ENCODE measurements at places on chromosomes 2 and 18.

DNA sequence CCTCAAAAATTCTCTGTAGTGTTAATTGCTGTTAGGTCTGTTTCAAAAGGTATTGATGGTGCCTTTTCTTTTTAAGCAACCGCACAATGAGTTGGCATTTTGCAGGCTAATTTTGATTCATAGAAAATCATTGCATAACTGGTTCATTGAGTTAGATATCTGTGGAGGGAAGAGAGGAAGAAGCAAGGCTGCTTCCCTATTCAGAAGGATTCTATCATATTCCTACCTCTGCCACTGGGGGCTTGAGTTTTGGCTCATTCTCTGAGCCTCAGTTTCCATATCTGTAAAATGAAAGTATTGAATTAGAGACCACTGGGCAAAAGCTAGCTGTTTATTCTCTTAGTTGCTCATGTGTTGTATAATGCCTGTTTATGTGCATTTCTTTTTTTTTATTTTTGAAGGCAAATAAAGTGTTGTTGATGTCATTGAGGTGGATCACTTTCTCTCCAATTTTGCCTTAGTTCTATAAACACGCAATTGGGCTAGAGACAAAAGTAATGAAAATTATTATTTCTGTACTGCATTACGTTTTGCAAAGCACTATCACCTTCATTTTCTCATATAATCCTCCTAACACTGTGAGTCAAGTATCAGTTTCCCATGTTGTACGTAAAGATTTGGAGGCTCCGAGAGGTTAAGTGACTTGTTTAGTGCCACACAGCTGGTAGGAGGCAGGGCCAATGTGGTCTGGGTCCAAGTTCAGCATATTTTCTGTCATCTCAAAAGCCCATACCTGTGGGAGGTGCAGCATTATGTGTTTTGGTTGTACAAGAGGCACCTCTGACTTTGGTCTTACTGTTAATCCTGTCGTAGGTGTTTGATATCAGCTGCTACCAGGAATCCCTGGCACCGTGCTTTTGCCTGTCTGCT lies 5.9 kb downstream of the TRIB2 start:
- no peak for DNase-seq

DNA sequence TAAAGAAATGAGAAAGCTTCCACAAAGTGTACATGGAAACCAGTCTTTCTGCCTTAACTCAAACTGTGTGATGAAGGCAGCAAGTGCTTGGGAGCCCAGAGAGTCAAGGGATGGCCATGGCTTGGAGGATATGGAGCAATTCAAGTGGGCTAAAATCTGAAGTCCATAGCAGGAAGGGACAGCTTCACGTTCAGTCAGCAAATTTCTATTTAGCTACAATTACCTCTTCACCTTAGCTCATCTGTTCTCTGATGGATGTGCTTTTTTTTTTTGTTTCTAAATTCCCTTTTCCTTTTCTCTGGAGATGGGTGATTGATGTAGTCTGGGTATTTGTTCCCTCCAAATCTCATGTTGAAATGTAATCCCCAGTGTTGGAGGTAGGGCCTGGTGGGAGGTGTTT lies 4.9 kb upstream of the IL1A start:
- no peak for DNase-seq

GRCh38 chr2:43309935-43310334 lies 83.5 kb upstream of the ZFP36L2 start:
- DNase-seq: no peak

DNA sequence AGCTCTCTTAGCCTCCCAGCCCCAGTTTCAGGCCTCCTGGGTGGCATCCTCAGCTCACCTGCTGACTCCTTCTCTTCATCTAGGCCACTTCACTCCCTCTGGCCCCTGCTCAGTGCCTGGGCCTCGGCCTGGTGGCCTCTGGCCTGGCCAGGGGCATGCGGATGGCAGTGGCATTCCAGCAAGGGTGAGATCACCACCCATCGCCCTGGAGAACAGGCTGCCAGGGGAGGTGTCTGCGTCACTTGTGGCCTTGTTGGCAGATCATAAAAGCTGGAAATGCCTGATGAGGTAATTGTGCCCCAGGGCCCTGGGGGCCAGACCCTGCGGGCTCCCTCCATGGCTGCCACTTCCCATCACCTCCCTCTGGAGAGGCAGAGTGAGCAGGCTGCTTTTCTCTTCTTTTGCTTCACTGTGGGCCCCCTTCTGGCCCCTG lies 72.5 kb upstream of the SMAD2 start:
- DNase-seq: no peak

- no peak for DNase-seq
These were observed 206.1 kb upstream of the HDAC4 start for GRCh38 chr2:239606741-239607516.

DNA sequence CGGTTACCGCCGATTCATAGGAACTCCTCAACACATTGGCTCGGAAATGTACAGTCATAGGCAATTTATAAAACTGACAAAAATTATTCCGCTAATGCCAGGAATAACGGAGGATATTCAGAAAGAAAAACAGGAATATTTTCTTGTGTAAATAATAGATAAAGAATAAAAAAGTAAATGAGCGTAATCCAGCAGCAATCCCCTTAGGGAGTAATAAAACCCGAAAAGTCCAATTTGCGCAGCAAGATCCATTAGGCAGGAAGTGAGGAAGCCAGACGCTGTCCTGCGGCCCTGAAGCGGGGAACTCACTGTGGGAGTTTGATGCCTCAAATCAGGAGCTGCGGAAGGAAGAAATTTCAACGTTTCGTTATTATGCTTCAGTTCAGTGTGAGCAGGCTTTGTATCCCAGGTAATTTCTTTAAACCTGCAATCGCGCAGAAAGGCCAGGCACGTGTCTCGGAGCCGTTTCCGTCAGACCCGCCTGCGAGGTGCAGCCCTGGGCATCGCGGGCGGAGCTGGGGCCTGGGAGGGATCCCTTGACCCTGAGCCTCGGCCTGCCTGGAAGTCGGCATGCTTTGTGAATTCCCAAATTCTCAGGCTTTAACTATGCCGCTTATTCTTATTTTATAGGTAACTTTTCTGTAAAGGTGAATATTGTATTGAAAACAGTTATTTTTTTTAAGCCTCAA lies 180.9 kb upstream of the ALKAL2 start:
- DNase-seq: no peak

DNA sequence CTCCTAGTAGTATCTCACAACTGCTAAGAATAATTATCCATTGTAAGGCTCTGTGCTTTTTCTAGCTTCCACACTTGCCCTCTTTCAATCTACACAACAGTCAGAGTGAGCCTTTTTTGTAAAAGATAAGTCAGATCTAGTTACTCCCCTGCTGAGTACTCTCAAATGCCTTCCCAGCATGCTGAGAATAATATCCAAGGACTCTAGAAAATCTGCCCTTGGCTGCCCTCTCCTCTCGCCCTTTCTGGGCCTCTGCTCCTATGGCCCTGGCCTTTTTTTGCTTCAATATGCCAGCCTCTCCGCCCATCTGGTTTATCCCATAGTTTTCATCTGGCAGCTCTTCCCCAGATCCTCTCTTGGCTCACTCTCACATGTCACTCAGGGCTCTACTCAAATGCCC lies 455.9 kb upstream of the UBE2E3 start:
- DNase-seq: no peak

GRCh38 chr2:101238930-101239759 lies 13.5 kb upstream of the CNOT11 start:
- DNase-seq: no peak

- DNase-seq: no peak
These were observed 29.9 kb upstream of the RUFY4 start for GRCh38 chr2:218039171-218039570.

DNA sequence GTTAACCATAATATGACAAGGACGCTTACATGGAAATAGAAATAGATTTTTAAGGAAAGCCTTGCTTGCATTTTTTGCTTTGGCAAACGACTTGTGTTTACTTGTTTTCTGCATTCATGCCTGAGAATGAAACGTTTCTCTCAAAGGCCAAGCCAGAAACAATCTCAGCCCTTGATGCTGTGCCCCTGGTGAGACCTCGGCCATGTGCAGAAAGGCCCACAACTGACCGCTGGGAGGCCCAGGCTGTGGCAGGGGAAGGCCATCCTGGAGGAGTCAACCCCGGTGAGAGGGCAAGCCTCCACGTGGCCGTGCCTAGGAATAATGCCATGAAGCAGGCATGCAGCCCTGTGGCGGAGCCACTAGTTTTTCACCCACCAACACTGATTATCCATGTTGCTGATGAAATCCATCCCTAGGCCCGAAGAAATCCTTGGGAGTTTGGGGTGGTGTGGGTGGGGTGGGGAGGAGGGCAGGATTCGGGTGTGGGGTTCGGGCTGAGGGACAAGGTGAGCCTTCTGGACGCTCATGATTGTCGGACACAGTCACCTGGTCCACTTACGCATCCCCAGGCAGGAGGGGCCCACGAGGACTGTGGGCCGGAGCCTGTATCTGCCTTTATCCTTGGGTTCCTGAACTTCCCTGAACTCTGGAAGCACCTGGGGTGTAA lies 107.6 kb upstream of the APCDD1 start:
- DNase-seq: no peak

DNA sequence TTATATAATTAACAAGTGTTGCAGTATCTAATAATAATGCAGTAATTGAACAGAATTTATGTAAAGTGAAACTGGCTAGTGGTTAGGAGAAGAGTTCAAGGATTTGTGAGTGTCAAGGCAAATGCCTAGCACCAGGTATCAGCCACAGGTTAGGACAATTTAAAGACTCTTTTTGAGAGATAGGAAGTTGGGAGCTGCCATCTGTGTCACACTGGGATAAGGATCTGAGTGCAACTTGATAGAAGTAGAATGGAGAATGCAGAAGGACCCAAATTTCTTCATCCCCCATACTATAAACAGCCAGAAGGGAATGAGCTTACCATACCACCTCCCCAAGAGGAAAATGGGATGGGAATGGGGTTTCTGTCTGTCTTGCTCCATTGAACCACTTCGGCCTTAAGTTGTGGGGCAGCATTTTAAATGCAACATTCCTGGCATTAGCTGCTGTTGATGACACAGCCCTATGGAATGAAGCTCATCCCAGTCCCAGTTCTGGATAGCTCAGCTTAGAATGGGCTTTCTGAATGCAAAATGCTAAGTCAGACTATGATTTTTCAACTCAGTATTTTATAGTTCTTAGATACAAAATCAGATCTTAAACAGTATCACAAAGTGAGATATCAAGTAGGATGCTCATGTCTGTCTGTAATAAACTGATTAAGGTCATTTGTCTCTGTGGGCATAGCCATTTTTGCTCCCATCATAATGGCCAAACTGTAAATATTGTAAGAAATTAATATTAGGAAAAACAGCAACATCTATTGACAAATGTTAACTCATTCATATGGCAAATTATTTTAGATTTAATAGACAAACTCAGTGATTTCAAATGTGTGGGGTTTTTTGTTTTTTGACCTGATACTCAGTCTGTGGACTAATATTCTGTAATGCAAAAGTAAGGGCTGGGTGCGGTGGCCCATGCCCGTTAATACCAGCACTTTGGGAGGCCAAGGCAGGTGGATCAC lies 44.0 kb downstream of the GPR155 start:
- DNase-seq: no peak

DNA sequence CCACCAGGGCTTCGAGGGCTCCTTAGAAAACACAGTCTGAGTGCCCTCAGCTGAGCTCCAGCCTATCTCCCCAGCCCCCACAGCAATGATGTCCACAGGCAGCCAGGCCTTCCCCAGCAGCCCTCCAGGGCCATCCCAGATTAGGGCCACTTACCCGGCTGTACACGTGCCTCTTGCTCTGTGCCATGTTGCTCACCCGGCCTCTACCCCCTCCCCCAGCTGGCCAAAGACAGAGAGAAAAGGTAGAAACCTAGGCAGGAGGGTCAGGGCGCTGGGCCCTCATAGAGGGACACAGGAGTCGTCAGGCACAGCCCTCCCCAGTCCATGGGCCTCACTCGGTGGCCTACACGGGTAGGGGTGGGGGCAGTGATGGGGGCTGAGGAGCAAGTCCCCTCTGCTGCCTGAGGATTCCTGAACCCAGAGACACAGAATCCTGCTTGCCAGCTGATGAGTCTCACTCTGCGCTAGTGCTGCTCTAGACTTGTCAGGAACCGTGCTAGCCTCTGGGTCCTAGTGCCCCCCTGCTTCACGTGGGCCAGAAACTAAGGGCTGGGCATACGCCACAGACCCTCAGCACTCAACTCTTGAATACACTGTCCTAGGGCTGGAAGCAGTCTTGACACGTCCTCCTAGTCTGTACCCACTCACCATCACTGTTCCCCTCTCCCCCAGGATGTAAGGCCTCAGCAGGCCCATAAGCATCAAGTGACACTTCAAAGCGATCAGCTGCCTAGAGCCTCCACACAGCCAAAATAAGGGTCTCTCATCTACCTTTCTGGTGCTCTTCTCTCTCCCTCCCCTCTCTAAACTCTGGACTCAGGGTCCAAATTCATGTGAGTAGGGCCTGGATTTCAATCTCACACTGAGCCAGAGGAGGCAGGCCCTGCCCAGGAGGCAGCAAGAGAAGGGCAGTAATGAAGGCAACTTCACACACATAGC lies at the start of gene DCTN1:
Gene DCTN1, minus strand, starts transcription at position 461 of the 939 bp plus-strand sequence. Its CDS starts 274 bp downstream, at position 187.
- peak; percentile 63 for DNase-seq

DNA sequence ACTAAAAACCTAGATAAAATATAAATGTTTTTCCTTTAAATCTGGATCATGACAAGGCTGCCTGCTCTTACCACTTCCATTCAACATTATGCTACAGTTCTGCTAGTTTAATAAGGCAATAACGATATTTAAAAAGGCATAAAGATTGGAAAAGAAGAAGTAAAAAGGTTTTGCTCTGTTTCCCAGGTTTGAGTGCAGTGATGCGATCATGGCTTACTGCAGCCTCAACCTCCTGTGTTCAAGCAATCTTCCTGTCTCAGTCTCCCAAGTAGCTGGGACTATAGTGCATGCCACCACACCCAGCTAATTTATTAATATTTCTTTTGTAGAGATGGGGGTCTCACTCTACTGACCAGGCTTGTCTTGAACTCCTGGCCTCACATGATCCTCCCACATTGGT lies 40.8 kb downstream of the PROKR1 start:
- no peak for DNase-seq

GRCh38 chr2:171330155-171330956 lies 103.4 kb downstream of the METTL8 start:
- DNase-seq: no peak

DNA sequence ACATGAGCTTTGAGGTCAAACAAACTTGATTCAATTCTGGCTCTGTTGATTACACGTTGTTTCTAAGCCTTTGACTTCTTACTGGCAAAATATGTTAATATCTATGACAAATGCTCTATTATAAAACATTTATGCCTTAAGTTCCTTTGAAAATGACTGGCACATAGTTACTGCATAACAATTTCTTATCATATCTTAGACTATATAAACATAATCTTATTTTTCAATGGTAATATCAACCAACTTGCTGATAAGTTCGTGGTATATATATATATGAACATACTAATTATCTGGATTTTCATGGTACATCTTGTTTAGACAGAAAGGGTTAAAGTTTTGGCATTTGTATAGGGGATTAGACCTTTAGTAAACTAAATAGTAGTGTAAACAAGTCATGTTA lies 645.6 kb upstream of the ZNF804A start:
- DNase-seq: no peak

- no peak for DNase-seq
These were observed 82.1 kb upstream of the REV1 start for GRCh38 chr2:99571954-99572353.

GRCh38 chr2:464562-465309 lies 176.8 kb upstream of the ALKAL2 start:
- DNase-seq: peak; percentile 56

DNA sequence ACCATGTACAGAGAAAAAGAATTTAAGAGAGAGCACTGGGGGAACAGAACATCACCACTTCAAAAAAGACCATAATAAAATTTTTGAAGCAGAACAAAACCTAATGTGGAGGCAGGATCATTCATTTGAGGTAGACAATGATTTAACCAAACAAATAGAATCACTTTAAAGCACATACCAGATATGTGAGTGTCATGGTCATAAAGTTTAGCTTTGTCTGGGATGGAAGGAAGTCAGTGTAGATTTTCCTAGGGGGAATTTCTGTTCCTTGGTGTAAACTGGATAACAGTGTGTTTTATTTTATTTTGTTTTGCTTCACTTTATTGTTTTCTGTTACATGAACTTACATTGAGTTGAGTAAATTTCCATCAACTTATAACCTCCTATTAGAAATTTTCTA lies 120.8 kb downstream of the CRIM1 start:
- no peak for DNase-seq

All from GM20000 (cell line).